ENCODE measurements at places on chromosomes 4 and X.

DNA sequence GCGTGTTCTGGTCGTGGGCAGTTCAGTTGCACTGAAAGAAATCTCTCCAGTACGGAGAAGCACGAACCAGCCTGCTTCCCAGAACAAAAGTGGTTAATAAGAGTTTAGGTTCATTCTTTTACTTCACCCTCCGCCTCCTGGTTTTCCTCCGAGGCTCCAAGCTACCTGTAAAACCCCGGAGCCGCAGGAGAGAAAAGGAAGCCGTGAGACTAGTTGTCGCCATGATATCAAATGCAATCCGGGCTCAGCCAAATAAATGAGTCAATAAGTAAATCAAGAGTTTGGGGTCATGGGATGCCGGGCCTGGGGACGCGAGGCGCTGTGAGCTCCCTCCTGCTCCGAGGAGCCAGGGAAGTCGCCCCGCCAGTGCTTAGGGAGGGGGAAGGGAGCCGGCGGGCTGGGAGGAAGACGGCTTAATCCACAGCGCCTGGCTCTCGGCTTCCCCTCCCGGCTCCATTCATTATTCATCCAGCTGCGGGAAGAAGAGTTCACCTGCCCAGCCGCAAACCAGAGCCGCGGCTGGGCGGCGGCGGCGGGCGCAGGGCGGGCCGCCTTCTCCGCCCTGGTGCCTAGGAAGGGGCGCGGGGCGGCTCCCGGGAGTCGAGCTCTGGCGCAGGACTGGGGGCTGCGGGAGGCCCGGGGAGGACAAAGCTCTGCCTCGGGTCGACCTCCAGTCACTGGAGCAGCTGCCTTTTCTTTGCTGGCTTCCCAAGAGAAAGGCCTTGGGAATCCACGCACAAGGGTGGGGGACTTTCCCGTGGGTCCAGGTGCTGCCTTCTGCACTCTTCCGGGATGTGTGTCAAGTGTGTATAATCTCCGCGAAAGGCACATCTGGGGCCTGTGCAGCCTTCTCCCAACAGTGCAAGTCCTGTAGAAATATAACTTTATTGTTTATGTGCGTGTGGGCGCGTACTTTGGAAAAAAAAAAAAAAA, 1.7 kb downstream of the FRAS1 start:
- no peak for DNase-seq

GRCh38 chr4:76252271-76252653, 741 bp downstream of the FAM47E start:
- DNase-seq, result no peak

- DNase-seq, result no peak
These were observed 3.7 kb downstream of the CNGA1 start for GRCh38 chr4:48012824-48013223.

- DNase-seq, result no peak
These were observed 514.8 kb downstream of the BCOR start for GRCh38 chrX:39582976-39583375.

DNA sequence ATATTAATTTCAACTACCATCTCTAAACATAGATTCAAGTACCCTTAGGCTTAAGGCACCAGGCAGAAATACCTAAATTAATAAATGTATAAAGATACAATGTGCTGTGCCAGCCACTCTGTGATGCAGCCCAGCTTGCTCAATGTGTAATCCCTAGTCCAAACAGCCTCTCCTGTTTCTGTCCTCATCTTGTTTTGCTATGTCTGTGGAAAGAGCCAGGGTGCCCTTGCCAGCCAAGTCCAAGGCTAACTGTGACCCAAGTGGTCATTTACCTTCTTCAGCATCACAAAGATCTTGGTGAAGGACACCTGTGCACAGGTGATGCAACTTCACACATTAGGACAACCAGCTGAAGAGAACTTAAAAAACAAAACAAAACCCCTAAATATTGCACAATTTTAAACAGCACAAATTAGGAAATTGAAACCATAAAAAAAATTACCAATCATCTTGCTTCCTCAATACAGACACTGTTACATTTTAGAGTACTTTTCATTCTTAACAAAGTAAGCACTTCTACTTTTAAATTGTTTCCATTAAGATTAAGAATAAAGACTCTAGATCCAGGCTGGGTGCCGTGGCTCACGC, 89.6 kb downstream of the C4orf51 start:
- no peak for DNase-seq

GRCh38 chr4:146211440-146211839, 2.9 kb upstream of the REELD1 start:
- no peak for DNase-seq

- DNase-seq, result no peak
These were observed 45.3 kb downstream of the RPGR start for GRCh38 chrX:38282049-38282448.

- DNase-seq, result no peak
These were observed 277.6 kb upstream of the NWD2 start for GRCh38 chr4:36966756-36967460.

DNA sequence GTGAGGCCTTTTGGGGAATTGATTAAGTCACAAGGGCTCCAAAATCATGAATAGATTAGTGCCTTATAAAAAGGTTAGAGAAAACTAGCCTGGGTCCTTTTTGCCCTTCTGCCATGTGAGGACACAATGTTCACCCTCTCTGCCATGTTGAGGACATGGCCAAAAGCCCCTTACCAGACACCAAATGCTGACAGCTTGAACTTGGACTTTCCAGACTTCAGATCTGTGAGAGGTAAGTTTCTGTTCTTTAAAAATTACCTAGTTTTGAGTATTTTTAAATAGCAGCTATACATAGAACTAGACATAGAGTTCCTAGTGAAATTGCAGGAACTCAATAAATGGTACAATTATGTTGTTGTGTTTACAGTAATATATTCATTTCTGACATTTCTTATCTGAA, 1214.4 kb downstream of the ADGRL3 start:
- DNase-seq, result no peak

GRCh38 chr4:56038487-56039162, 89.9 kb downstream of the CEP135 start:
- DNase-seq, result no peak

DNA sequence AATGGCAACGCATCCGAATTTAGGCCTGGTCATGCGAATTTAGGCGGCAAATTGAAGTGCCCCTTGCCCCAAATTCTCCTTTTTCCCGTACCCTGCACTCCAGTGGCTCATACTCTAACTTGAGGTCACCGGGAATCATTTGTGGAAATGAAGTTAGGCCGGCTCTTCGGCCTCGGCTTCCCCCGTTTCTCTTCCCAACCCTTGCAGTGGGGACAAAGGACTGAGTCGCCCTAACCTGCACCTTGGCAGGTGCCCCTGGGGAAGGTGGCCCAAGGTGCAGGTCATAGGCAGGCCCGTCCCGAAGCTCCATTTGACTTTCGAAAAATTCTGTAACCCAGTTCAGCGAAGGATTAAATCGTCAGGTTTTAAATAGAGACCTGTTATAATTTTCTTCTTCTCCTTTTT, 811 bp downstream of the SRD5A3 start:
- DNase-seq, result no peak

- DNase-seq, result no peak
These were observed 25.5 kb downstream of the FAM120C start for GRCh38 chrX:54157561-54157960.

DNA sequence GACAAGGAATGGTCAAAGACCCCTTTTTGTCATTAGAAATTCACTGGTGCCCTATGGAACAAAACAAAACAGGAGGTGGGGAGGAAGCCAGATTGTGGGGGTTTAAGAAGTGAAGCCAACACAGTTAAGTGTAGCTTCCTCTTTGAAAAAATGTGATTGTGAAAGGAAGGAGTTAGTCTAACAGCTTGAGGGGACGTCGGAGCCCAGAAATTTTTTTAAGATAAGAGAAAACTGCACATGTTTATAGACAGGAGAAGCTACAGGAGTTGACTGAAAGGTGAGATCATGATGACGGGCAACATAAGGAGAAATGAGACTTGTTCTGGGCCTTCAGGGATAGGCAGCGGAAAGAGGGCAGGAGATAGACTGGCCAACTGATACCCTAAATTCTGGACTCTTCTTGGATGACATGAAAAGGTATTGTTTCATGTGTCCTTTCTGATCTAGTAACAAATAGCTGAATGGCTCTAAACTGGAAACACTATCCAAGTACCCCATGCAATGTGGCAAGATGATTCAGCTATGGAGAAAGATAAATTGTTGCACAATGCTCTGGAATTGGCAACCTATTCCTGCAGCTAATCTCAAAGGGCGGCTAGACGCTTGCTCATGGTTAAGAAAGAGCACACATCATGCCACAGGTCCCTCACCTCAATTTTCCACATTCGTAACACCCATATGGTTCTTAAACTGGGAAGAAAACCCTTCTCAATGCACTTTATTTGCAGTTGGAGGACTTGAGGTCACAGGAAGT, 3.7 kb upstream of the HDAC8 start:
- peak; percentile 1 for DNase-seq

DNA sequence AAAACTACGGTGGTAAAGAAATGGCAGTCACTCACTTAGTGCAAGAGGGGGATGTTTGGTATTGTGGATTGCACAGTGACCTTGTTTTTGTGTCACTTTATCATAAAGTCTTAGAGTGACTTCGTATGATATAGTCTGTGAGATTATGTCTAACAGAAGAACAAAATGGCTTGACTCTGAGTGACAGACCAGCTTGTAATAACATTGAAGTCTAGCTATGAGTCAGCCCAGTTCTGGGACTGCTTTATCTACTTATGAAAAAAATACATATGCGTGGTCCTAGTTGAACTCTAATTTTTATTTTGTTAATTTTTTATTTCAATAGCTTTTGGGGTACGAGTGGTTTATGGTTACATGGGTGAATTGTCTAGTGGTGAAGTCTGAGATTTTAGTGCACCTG, 20.0 kb downstream of the DCLK2 start:
- no peak for DNase-seq

- DNase-seq, result no peak
These were observed 40.8 kb upstream of the KCNIP4 start for GRCh38 chr4:21989351-21989750.

DNA sequence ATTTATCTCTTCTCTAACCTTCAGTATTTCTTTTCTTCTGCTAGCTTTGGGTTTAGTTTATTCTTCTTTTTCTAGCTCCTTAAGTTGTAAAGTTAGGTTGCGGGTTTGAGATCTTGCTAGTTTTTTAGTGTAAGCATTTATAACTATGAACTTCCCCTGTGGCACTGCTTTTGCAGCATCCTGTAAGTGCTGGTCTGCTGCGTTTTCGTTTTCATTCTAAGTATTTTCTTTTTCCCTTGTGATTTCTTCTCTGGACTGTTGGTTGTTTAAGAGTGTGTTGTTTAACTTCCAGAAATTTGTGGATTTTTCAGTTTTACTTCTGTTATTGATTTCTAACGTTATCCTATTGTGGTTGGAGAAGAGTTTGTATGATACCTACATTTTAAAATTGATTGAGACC, 11.0 kb upstream of the CTBP1 start:
- DNase-seq, result no peak

DNA sequence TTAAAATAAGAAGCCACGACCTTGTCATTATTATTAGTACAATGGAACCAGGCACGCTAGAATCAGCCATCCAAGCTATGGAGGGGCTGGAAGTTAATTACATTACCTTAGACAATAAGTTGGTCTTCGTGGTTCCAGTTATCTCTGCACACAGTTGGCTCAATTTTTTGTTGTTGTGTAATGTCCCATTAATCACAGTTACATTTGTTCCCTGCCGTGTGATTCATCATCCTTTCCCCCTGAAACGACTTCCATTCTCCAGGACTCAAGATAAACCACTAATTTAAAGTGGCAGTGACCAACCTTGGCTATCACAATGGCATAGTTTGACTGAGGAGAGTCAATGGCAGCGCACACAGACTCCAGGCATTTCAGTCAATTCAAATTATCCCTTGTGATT, 905.0 kb downstream of the RAB28 start:
- no peak for DNase-seq

DNA sequence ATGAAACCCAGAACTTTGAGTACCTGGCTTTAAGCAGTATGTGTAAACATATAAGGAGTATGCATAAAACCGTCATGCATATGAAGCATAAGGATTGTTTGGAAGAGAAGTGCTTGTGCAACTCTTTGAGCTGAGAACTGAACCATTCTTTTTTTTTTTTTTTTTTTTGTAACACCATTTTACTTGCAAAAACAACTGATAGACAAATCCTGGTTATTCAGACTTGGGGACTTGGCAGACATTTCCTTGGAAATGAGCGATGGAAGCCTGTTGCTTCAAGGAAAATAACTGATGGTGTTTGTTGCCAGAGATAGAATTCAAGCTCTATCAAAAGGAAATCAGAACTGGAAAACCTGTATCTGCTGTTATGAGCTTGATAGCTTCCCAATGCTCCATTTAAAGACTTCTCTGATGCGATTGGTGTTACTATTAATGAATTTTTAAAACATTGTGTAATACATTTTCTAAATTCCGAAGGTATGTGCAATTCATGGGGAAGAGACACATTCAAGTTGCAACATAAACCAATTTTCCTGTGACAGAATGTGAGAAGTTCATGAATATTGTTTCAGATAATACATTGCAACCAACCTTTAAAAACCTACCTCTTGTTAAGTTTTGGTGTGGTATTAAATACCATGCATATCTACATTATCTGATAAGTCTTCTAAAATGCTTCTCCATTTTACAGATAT, 47.0 kb upstream of the FAT1 start:
- DNase-seq, result no peak

GRCh38 chrX:17266136-17266535, 108.9 kb upstream of the NHS start:
- DNase-seq, result no peak

DNA sequence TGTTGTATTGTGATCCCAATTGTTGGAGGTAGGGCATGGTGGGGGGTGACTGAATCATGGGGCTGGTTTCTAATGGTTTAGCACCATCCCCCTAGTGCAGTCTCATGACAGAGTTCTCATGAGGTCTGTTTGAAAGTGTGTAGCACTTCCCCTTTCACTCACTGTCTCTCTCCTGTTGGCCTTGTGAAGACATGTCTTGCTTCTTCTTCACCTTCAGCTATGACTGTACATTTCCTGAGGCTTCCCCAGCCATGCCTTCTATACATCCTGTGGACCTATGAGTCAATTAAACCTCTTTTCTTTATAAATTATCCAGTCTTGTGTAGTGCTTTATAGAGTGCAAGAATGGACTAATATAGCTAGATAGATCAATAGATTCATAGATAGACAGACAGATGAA, 230.0 kb downstream of the MAGEE1 start:
- DNase-seq, result no peak

DNA sequence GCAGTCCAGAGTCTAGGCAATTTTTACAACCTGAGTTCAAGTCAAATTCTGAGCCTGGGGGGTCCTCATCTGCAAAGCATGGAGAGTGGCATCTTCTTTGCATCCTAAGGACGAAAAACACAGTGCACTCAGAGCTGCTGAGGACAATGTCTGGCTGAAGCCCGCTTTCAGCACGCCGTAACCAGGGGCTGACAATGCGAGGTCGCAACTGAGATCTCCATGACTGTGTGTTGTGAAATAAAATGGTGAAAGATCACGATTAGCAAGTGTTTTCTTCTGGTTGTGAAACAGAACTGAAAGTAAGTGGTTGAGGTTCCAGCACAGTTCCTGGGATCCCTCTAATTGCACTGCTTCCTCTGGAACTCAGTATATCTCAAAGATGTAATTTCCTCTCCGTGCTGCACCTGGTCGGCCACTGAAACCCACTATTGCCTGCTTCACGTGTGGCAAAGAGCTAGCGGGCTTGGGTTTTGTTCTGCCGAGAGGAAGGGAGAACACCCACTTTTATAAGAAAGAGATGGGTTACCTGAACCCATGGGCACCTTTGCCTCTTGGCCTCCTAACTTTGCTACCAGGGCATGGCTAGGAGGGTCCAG, 7.7 kb upstream of the F11 start:
- no peak for DNase-seq

- no peak for DNase-seq
These were observed 26.9 kb upstream of the CYBB start for GRCh38 chrX:37752936-37753335.
